HS-5 (cell line): ENCODE measurements at places on chromosomes 11 and 22.

DNA sequence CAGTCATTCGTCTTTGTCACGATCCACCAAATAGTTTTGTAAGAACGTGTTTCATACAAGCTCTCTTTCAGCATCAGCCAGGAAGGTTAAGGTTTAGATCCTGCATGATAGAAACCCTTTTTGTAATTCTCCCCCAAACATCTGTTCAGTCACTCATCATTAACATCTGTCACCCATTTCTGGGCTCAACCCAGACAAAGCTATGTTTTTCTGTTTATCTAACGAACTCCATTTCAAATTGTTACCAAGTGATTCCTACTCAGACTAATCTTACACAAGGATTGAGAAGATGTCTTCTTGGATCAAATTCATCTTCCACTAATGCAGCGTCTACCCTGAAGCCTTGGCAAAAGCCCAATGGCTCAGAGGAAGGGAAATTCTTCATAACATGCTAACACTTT is 58.8 kb downstream of the FZD4 start:
- no peak for DNase-seq

DNA sequence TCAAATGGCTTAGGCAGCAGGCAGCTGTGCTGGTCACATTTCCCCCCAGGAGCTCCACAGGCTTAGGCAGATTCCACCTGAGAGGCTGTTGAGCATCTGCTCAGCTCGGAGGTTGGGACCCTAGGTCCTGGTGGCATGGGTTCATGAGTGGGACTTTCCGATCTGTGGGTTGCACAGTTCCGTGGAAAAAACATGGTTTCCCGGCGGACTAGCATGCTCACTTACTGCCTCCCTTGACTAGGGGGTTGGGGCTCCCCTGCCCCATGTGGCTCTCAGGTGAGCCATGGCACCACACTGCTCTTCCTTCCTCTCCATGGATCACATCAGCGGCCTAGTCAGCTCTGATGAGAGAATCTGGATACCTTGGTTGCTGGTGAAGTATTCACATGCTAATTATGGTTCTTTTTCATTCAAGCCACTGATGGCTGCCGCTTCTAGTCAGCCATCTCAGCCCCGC is 685.1 kb downstream of the METTL15 start:
- no peak for DNase-seq

DNA sequence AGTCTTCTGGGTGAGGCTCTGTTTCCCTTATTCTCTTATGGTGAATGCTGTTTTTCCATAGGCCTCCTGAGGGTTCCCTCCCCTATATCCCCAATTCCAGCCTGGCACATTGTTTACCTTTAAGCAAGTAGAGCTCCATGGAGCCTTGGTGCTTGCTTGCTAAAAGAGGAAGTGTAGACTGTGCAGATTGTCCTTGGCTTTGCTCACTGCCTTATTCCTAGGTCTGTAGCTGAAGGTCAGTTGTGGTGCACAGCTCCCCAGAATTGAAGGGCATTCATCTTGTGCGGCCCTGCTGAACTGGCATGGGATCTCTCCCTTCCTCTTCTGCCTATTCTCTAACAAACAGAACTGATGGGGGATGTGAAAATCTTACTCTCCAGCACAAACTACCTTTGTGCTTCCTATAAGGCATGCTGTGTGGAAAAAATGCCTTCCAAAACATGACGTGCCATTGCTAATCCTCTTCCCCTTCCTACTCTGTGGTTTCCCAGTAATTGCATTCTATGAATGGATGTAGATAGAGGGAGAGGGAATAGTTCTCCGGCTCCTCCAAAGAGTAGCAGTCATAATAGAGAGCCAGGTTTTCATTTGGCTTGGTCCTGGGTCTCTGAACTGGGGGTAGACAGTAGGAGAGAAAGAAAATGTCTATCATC is 34.2 kb upstream of the PLET1 start:
- no peak for DNase-seq

GRCh38 chr22:31625661-31626426 is 36.2 kb downstream of the PISD start:
- DNase-seq = no peak

- DNase-seq = no peak
Observed at GRCh38 chr11:92845805-92846204, 123.6 kb upstream of the MTNR1B start.
